Spleen (tissue), 13 donors: ENCODE measurements at places on chromosomes 4 and X.

- no peak for DNase-seq
These were observed 41.0 kb downstream of the FNIP2 start for GRCh38 chr4:158809611-158810486.

DNA sequence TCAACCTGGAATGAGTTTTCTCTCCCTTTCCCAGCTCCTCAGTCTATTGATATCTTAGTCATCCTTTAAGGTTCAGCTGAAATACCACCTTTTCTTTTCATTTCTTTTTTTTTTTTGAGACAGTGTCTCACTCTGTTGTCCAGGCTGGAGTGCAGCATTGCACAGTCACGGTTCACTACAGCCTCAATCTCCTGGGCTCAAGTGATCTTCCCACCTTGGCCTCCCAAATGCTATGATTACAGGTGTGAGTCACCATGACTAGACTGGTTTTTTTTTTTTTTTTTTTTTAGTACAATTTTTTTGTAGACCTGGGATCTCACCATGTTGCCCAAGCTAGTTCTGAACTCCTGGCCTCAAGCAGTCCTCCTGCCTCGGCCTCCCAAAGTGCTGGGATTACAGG, 28.9 kb downstream of the AFF1 start:
- DNase-seq: no peak

- DNase-seq: no peak
These were observed 27.0 kb upstream of the NAF1 start for GRCh38 chr4:163193717-163194116.

DNA sequence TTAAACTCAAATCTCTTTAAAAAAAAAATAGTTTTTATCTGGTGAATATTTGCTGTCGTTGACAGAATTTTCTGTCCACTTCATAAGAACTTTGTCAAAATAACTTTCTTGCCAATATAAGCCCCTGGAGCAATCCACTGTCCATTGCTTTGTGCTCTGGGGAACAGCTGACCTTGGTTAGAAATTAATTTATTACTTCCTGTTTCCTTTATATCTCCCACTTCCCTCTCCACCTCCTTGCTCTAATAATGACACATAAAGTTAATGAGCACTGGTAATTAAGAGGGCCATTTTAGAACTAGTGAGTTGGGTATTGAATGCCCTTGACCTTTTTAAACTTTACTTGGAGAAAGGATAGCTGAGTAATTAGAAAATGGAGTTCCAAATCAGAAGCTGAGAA, 151.3 kb upstream of the LEF1 start:
- DNase-seq: no peak

GRCh38 chr4:24795666-24796381, 451 bp downstream of the SOD3 start:
- DNase-seq: no peak
